ENCODE measurements at places on chromosomes 7 and 10.

- DNase-seq = no peak
Measured at GRCh38 chr7:141511676-141512396, 39.4 kb upstream of the AGK start.

DNA sequence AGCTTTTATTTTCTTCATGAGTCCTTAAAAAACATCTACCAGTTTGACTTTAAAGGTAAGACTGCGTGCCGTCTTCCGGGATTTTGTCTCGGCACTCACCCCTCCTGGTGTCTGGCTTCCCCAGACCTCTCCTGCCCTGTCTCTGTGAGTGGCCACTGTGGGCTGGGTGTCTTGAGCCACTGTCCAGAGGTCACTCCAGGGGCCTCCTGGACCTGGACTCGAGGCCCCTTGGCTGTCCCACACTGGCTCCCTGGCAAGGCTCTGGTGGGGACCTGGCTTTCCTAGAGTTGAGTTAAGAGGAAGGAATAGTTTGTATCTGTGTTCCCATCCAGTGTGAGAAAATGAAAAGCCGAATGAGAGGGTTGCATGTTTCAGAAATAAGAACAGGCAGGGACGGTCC is 95.5 kb downstream of the NKX6-2 start:
- no peak for DNase-seq

DNA sequence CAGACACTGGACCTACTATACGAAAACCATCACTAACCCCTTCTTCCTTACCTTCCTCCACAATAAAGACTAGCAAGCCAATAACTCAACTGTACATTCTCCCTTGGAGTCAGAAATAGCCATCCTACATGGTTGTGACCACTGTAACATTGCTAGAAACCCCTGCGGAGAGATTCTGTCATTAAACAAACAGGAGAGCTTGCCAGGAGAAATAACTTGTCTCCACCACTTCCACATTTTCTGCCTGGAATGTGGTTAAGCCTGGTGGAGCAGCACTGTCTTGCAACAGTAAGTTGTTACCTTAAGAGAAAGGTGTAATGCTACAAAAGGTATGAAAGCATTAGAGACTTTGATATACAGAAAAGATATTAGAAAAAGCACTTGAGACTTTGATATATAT is 45.8 kb downstream of the THSD7A start:
- no peak for DNase-seq

DNA sequence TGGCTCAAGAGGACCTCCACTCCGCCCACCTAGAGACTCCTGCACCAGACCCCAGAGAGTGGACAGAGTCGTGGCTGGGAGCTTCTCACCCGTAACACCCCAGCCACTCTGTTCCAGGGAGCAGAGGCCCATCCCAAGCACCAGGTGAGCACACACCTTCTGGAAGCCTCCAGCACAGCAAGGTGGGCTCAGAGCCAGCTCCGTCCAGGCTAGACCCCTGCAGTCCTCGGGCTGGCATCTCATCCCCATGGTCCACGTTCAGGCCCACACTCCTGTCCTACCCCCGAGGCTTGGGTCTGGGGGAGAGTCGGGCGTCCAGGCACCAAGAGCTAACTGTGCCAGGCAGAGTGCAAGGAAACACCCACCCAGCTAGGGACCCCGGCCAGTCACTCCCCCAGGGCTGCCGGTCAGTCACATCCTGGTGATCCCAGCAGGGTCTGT is 13.2 kb downstream of the PDGFA start:
- no peak for DNase-seq

- no peak for DNase-seq
Measured at GRCh38 chr10:48579251-48579960, 25.5 kb downstream of the ARHGAP22 start.

DNA sequence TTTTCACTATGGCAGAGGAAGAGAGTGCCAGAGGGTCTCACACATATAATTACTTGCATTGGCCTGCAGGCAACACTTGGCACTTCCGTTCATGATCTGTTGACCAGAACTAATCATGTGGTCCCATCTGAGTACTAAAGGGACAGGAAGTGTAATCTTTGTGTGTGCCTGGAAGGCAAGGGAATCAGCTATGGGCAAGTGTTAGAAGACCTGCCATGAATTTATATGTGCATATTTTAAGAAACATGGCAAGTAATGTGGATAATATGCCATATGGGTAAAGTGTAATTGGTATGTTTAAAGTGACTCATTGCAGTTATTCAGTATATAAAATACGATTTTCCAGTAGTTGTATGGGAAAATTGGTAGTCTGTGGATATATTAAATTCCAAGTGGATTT is 46.1 kb downstream of the CCSER2 start:
- DNase-seq = no peak

GRCh38 chr10:69703766-69704630 is 74.0 kb downstream of the FAM241B start:
- DNase-seq = no peak

DNA sequence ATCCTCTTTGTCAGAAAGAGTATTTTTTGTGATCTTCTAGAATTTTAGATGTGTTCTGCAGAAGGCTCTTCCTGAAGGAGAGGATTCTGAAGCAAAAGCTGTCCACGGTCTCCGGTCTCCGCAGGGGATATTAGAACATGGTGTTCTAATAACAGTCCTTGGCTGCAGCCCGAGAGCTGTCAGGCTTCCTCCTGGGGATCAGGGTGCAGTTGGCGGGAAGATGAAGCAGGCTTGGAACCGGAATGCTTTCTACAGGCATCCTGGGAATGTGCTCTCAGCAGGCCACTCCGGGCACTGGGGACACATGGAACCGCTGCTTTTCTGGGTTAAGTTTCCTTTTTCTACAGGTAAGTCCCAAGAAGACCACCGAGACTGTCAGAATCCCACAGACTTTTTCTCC is 118.6 kb upstream of the PARD3 start:
- DNase-seq = no peak

DNA sequence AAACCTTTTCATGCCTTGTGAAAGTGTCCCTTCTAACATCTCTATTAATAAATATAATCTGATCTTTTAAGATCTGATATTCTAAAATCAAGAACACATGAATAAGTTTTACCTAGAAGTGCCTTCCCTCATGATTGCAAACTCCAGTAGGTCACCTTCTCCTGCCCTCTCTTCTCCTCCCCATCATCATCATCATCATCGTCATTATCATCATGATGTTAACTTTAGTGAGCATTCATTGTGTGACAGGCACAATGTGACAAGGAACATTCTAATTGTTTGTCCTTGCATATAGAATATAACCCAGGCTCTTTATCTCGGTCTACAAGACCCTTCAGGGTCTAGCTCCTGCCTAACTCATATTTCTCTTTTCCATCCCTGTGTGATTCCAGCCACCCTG is 51.7 kb downstream of the CUBN start:
- DNase-seq = no peak

Data from naive thymus-derived CD8-positive, alpha-beta T cell (primary cell).